ENCODE measurements at places on chromosomes 6 and 20.

DNA sequence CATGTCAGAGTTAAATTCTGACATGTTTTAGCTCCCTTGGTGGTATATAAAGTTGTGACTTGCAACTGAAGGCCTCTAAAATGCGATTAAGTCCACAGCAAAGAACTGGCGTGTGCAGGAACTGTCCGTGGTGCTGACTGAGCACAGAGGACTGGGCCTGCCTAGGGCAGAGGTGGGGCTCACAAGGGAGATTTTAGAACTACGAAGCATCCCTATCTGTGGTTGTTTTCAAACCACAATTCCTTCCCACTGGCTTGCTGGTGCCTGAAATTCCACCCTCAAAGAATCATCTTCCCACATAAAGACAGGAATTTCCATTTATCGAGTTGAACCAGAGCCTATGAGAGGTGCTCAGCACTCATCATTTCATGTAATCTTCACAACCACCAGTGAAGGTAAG is 30.1 kb downstream of the RIMS4 start:
- DNase-seq: no peak

GRCh38 chr6:13762611-13763441 is 51.2 kb upstream of the RANBP9 start:
- no peak for DNase-seq

DNA sequence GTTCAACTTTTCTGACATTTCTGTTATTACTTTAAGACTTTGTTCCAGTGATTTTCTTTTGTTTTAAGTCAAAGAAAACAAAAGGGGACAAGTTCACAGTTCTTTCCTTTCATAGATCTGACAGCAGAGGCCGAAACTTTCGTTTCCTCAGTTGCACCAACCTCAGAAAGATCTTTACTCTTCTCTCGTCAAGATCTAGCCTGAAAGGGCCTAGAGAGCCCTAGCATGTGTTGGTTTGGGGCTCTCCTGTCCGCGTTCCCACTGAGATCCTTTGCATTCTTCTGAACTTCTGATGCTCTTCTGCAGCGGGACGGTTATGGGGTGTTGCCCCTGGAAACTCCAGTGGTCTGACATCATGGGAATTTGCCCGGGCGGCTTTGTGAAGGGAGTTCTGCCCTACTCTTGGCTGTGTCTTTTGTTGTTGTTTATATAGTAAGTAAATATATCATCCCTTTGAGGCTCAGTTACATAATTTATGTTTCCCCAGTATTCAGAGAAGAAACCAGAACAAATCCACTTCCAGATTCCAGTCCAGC is 129.1 kb downstream of the SASH1 start:
- DNase-seq: no peak

DNA sequence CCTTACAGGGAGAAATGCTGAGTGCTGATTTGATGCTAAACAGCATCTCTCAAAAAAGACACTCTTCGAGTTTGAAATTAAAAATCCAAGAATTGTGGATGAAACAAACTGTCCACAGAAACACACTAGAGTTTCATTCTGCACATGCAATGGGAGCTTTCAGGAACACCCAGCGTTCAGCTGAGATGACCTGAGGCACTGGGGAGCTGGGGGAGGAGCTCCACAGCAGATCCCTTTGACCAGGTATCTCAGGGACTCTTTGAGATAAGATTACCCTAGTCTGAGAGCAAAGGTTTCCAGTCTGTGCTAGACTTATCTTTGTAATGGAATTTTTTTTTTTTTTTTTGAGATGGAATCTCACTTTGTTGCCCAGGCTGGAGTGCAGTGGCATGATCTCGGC is 70.8 kb upstream of the AGPAT4 start:
- DNase-seq: no peak

DNA sequence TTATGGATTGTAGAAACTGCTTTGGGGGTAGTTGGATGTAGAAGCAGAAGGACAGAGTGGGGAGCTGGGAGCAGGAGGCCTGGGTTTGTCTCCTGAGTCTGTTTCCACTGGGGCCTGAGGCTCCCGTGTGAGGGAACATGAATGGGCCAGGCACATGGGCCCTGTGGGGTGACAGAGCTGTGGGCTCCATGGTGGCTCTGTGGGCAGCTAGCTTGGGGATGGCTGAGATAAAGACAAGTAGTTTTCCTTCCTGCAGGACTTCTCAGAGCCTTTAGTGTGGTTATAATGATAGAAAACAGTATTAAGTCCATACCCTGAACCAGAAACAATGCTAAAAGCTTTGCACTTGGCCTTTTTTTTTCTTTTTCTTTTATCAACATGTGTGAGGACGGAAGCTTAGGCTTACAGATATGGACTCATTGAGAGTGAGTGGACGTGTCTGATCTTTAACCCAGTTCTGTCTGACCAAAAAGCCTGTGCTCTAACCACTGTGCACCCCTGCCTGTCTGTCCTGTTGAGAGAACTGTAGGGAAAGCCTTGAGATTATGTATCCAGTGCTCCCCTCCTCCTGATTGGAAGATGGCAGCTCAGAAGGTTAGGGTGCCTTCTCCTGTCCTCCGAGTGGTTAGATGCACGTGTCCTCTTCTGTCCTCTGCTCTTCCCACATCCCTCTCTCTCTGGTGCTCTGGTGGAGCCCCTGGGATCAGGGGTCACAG is 98.3 kb downstream of the CDH26 start:
- no peak for DNase-seq

DNA sequence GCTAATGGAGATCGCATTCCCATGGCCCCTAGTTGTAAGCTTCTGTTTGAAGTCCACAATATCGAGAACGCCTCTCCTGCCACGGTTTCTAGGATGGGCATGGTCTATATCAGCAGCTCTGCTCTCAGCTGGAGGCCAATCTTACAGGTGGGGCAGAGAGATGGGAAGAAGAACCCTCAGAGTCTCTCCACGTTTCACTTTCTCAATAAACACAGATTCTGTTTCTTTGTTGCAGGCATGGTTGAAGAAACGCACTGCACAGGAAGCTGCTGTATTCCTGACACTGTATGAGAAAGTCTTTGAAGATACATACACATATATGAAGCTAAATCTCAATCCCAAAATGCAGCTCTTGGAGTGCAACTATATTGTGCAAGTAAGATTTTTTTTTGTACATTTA is 157.9 kb downstream of the DNAH8 start:
- DNase-seq: no peak

- no peak for DNase-seq
Observed at GRCh38 chr6:97437087-97437486, 154.1 kb upstream of the MMS22L start.

- DNase-seq: no peak
Observed at GRCh38 chr6:43081043-43081442, 4.9 kb downstream of the PTK7 start.

GRCh38 chr20:54137115-54137514 is 36.7 kb downstream of the CYP24A1 start:
- no peak for DNase-seq

DNA sequence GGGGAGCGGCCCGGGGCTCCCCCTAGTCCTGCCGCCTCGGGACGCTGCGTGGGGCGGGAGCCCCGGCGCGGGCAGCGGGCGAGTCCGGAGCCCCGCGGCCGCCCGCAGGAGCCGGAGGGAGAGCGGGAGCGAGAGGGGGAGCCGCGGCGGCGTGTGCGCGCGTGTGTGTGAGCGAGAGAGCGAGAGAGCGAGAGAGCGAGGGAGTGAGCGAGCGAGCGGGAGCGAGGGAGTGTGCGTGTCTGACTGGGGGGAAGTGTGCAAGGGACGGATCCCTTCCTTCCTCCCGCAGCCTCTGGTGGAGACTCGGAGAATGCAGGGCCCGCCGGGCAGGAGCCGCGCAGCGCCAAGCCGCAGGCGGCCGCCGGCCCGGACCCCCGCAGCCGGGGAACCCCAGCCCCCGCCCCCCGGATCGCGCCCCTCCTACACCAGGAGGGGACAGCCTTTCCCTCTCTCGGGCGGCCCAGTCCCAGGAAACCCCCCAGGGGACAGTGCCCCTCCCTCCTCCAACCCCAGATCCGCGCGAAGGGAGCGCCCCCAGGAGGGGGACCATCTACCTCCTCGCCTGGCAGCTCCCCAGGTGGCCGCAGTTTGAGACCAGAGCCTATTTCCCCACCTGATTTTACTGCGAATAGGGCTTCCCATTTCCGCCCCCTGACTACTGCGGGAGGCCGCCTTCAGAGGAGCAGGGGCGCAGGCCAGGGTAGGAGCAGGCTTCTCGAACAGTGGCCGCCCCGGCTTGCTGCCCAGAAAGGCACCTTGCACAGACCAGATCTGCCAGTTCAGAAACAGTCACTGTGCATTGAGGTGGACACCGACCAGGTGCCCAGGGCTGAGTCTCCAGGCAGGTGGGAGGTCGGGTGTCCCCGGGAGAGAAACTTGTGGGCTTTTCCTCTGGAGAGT is at the start of gene CDH22:
TSS of gene CDH22 (minus strand) at position 241 of the 900 bp plus-strand sequence. CDS start 57,204 bp downstream, outside the sequence.
- peak; percentile 60 for DNase-seq

GRCh38 chr6:13479206-13479800 is 8.1 kb downstream of the GFOD1 start:
- no peak for DNase-seq

DNA sequence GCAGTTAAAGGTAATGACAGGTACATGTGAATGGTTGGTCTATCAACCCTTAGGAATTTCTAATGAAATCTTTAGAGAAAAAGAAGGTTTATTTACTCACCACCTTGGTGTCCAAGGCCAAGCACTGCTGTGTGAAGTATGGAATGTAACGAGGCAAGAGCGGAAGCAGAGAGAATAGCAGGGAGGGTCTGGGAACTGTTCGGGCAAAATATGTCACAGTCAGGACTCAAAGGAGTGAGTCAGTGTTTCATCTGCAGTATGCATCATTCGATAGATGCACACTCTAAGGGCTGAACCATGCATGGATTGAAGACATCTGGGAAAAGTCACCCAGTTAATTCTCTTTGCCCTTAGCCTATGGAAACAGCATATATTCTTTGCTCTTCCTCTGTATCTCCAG is 33.2 kb downstream of the ADGRF5 start:
- no peak for DNase-seq

GRCh38 chr6:39393075-39393474 is 70.6 kb upstream of the KCNK16 start:
- no peak for DNase-seq

DNA sequence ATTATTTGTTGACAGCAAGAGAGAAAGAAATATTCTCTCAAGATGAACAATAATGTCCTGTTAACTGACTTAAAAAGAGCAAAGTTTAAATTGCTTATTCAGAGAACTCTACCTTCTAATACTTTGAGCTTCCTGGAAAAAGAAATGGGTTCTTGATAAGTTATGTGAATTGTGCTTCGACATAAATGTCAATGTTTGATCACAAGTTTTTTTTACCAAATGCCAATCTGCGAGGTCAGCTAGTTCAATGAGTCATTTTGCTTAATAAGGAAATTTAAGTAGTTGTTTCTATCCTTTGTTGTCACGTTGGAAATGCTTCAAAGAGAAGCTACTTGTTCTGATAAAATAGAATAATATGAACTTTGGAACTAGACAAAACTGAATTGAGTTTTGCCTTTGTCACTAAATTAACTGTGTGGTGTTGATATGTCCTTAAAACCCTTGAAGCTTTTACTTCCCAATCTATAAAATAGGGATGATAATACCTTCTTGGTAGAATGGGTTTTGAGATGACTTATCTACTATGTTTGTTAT is 642.1 kb upstream of the FLRT3 start:
- DNase-seq: no peak

DNA sequence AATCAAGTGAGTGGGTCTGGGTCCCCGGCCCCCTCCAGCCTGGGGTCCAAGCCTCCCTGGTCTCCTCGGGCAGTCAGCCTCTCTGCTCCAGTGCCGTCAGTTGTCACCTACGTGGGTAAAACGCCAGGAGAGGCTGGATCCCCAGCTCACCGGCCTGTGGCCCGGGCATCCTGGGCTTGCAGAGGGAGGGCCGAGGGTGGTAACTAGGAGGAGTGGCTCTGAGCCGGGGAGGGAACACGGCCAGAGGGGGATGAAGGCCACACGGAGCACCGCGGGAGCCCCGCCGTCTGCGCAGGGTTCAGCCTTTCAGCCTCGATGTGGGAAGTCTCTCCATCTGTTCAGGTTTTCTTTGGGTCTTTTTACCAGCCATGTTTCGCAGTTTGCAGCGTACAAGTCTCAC is 29.5 kb upstream of the BHLHE23 start:
- no peak for DNase-seq

DNA sequence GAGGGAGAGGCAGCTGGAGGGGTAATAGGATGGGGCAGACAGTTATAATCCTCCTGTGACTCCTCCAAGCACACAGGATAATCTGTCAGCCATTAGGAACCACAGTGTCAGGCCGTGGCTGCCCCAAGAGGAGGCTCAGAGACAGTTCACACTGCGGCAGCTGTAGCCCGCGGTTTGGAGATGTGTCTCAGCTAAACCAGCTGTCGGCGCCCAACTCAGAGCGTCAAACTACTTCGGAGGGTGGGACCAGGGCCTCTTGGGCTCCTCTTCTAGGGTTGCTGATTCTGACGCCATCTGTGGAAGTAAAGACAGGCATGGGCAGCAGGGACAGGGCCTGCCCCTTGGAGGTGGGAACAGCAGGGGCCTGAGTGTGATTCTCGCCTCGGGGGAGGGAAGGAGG is 309.8 kb downstream of the CDC5L start:
- DNase-seq: no peak

DNA sequence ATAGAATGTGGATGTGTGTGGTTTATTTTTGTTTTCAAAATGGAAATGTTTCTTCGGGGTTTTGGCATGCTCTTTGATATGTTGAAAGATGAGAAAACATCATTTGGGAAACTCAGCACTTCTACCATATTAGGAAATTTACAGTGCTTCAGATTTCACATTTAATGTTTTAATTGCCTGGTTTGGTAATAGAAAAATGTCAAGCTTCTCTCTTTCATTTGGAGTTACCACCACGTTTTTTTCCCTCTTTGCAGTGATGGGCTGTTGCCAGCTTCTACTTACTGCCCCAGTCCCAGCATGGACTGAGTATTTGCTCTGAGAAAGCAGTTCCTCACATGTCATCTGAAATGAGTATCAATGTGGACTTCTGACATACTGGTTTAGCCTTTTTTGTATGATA is 267.7 kb downstream of the PRL start:
- no peak for DNase-seq

DNA sequence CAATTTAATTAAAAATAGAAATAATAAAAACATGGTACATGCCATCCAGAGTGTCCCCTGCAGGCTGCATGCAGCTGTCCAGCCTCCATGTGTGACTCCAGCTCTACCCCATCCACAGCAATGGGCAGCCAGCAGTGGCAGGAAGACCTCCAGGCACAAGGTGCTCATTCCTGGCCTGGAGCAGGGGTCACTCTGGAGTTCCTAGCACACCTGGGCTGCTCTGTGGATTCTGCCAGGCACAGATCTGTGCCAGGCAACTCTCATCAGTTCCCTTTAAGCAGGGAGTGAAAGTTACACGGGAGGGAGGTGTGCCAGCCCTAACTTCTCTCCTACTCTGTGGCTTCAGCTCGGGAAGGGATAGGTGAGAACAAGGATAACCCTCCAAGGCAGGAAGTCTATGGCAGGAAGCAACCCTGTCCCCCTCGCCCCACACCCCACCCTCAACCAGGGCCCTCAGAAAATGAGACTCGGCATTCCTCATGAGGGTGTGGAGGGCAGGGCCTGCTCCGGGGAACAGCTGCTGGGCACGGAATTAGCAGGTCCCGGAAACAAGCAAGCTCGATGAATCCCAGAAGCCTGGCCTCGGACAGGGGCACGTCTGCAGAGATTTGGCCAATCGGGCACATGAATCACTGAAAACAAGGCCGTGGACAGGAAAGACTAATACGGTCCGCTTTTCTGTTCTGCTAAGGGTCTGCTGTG is 10.0 kb downstream of the JPH2 start:
- no peak for DNase-seq

Measured in GM12892 (cell line).